MV-4-11 (cell line): ENCODE measurements at places on chromosomes 11 and 22.

GRCh38 chr22:40289991-40290459 is 56.3 kb upstream of the ADSL start:
- peak; percentile 89 for DNase-seq

- DNase-seq: no peak
Measured at GRCh38 chr11:129917231-129917630, 21.9 kb upstream of the NFRKB start.

GRCh38 chr11:103624708-103625623 is 411.5 kb upstream of the DDI1 start:
- DNase-seq: no peak

GRCh38 chr22:36573815-36574363 is 44.9 kb upstream of the EIF3D start:
- no peak for DNase-seq

GRCh38 chr11:72030472-72031045 is 31.9 kb downstream of the IL18BP start:
- DNase-seq: no peak

DNA sequence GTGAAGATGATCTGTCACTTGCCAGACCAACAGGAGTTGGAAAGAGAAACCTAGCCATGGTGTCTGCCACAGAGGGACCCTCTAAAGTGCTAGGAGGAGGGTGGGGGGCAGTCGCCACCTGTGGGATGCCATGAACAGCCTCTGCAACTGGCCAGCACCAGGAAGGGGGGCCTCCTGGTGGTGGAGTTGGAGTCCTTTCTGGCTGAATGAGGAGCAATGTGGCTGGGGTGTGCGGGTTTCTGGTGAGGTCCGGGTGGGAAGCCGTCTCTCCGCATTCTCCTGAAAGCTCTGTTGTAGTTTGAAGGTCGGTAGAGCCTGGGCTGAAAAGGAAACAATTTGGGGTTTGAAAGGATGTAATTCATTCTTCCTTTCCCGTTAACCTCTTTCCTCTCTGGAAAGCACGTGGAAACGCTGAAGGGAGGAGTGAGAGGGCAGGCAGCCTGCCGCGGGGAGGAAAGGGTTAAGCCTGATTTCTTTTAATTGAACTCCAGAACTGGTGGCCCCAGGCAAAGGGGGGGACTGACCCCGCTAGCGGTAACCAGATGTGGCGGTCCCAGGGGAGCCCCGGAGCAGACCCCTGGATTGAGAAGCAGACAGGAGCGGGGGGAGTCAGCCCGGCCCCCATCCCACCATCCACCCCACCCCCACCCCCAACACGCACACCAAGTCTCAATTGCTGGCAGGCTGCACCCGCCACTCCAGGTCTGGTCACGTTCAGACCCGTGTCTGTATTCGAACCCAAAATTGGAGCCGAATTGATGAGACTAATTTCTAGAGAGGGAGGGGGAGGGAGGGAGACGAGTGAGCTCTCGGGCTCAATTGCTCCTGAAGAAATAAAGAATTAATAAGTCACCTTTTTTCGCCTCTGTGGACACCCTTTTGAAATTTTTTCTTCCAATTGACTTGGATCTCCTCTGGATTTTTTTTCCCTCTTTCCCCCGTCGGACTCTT is 1.8 kb upstream of the FLI1 start:
- DNase-seq: no peak
